ENCODE measurements at places on chromosomes 11 and 22. TPM values are rescaled to one million over a fixed set of nuclear protein-coding genes. Genes with fewer than 3 reads are reported as not detected.

The CYB5R2 gene
- total RNA-seq: 21.2 TPM

GRCh38 chr11:79244241-79244772 is 196.5 kb downstream of the TENM4 start:
- no peak for DNase-seq

GRCh38 chr22:25701056-25701780 is 40.8 kb upstream of the MYO18B start:
- no peak for DNase-seq

- no peak for DNase-seq
Observed at GRCh38 chr22:38353142-38353629, 36.0 kb upstream of the CSNK1E start.

DNA sequence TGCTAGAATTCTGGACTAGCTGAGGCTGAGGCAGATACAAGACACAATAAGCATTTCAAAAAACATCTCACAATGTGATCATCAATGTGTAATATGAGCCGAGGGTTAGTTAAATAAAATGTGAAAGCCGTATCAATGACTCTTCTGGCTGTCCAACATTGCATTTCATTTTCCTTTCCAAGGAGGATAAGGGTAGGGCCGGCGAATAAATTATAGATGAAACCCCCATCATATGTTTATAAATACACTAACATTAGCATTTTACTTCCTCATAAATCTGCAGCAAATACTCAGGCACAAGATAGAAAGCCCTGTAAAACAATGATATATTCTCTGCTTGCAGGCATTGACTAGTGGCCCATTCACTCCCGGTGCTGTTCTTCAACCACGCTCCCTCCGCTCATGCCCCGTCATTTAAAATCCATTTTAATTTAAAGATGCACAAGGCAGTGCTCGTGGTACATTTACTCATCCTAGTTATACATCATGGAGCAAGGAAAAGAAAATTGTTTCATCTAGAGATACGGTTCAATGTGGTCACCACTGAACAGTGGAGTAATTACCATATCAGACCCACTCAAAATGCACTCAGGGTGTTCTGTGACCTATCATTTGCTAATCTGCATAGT is 59.9 kb upstream of the RCN1 start:
- no peak for DNase-seq
